ENCODE measurements at places on chromosomes 1 and 21.
A peak's percentile ranks its signal among the peaks of the same experiment; 100 is the strongest.

DNA sequence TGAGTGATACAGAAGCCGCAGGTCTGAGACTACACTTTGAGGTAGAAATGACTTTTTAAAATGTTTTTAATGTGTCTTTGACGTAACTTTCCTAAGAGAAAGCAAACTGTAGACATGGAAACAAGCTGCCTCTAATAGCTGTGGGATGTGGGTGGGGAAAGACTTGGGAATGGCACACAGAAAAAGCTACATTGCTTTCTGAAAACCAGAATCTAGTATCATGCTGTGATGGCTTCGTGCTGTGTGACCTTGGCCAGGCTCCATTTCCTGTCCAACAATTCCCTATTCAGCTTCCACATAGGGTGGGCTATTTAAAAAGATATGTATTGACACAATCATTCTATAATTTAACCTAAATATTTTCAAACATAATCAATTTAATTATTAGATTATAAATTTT, 909.1 kb downstream of the NCAM2 start:
- H3K4me3 ChIP-seq: no peak overlapping the region
- no peaks in the 10 kb centered on the region for H3K27me3 ChIP-seq
- no peaks in the 10 kb centered on the region for H3K4me1 ChIP-seq
- no peak overlapping the region for H3K27ac ChIP-seq

GRCh38 chr21:38319781-38320180, 63.0 kb downstream of the KCNJ15 start:
- no peak for DNase-seq
- H3K36me3 ChIP-seq: no peaks in the 10 kb centered on the region
- H3K27me3 ChIP-seq: no peaks in the 10 kb centered on the region
- H3K4me3 ChIP-seq: no peak overlapping the region
- H3K27ac ChIP-seq: no peak overlapping the region
- H3K4me1 ChIP-seq: peaks cover 16% of the 10 kb centered on the region

- no peak for DNase-seq
- H3K27me3 ChIP-seq: no peaks in the 10 kb centered on the region
- peaks cover 4% of the 10 kb centered on the region for H3K4me1 ChIP-seq
- H3K36me3 ChIP-seq: no peaks in the 10 kb centered on the region
Observed at GRCh38 chr1:28378906-28379305, 9.4 kb downstream of the PHACTR4 start.

DNA sequence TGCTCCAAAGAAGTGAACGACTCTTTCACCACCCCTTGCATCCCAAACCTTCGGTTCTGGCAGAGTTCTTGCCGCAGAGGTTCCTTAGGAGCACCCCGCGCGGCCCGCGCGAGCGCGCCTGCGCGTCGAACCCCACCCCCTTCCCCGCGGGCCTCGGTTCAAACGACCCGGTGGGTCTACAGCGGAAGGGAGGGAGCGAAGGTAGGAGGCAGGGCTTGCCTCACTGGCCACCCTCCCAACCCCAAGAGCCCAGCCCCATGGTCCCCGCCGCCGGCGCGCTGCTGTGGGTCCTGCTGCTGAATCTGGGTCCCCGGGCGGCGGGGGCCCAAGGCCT, at the start of gene C1orf56:
Gene C1orf56, plus strand, starts transcription at position 161 of the 334 bp plus-strand sequence. Its CDS starts 97 bp downstream, at position 258.
- H3K4me3 ChIP-seq: peak within 1 kb of the TSS; percentile 84
- peaks cover 17% of the 10 kb centered on the region for H3K36me3 ChIP-seq
- DNase-seq: peak; percentile 56
- no peaks in the 10 kb centered on the region for H3K27me3 ChIP-seq

GRCh38 chr1:6424619-6425593, at the start of gene ESPN:
ESPN (plus strand) TSS chr1:6424776; CDS start chr1:6424956, 180 bp downstream.
- no peak within 1 kb of the TSS for H3K27ac ChIP-seq
- H3K36me3 ChIP-seq: no peaks in the 10 kb centered on the region
- H3K4me3 ChIP-seq: peak within 1 kb of the TSS; percentile 33
- H3K27me3 ChIP-seq: peaks cover 46% of the 10 kb centered on the region
- no peak for DNase-seq
- peaks cover 34% of the 10 kb centered on the region for H3K4me1 ChIP-seq

DNA sequence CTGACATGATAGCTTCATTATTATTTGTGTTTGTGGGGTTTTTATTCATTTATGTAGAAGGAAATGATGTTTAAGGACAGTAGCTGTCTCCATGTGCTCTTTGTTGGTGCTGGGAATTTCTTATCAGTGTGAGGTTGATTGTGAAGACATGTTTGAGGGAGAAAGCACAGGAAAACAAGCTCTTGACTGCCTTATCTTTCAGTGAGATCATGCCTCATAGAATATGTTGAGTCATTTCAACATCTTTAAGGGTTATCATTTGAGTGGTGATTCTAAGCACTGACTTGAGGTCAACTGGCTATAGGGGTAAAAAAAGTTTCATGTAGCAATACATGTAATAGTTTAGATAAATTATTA, 405.1 kb upstream of the ADAMTS5 start:
- H3K27me3 ChIP-seq: no peaks in the 10 kb centered on the region
- DNase-seq: no peak
- no peak overlapping the region for H3K27ac ChIP-seq
- no peaks in the 10 kb centered on the region for H3K36me3 ChIP-seq
- H3K4me3 ChIP-seq: no peak overlapping the region

- no peak overlapping the region for H3K27ac ChIP-seq
- no peak overlapping the region for H3K4me3 ChIP-seq
- H3K36me3 ChIP-seq: no peaks in the 10 kb centered on the region
- no peaks in the 10 kb centered on the region for H3K4me1 ChIP-seq
- H3K27me3 ChIP-seq: no peaks in the 10 kb centered on the region
Observed at GRCh38 chr1:14165371-14165801, 433.1 kb upstream of the KAZN start.

- H3K36me3 ChIP-seq: no peaks in the 10 kb centered on the region
- H3K27ac ChIP-seq: no peak overlapping the region
- DNase-seq: no peak
Observed at GRCh38 chr1:42133390-42133789, 19.8 kb upstream of the GUCA2B start.

DNA sequence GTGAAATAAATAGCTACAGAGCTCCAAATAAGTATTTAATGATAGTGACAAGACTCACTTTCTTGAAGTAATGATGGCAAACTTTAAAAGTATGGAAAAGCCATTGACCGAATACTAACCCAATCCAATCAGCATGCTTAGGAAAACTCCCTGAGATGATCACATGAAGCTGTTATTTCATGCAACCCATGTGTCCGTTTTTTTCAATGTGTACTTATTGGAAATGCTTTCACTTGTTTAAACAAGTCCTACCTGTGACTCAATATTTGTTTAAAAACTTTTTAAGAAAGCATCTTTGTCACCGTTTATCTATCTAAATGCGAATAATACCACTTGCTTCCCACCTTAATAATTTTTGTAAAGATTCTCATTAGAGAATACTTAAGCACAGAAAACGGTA, 185.8 kb downstream of the NRIP1 start:
- H3K36me3 ChIP-seq: no peaks in the 10 kb centered on the region
- no peak overlapping the region for H3K27ac ChIP-seq
- no peaks in the 10 kb centered on the region for H3K4me1 ChIP-seq
- no peak overlapping the region for H3K4me3 ChIP-seq
- H3K27me3 ChIP-seq: no peaks in the 10 kb centered on the region
- no peak for DNase-seq

DNA sequence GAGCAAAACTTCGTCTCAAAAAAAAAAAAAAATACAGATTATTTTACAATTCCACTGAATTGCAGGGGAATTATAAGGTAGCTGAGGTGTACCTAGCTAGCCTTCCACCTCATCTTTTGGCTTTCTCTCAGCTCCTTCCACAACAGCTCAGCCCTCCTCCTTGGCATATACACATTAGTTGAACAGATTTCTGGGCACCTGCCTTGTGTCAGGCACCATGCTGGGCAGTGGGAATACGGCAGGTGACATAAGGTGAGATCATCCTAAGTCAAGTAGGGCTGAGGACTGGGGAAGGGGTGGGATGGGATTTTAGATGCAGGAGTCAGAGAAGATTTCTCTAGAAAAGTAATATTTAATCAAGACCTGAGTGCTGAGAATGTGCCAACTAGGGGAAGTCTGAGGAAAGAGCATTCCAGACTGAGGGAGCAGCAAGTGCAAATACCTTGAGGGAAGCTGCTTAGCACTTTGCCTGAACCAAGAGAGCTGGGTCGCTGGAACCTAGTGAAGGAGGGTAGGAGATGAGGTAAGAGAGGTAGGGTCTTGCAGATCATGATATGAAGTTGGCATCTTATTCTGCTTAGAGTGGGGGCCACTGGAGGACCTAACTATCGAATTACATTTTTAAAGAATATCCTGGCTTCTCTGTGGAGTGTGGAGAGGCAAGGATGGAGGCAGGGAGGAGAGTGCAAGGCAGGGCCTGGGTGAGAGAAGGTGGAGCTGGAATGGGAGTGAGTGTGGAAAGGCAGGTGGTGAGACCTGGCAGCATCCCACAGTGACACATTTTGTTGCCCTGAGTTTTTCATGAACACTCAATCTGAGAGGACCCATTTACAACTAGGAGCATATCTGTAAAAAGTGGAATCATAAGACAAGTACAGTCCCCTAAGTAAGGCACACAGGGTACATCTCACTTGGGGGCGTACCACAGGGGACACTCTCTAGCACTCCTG, 28.2 kb downstream of the LAMC2 start:
- no peak overlapping the region for H3K4me3 ChIP-seq
- no peak overlapping the region for H3K27ac ChIP-seq
- peaks cover 6% of the 10 kb centered on the region for H3K27me3 ChIP-seq

GRCh38 chr1:233905416-233906051, 1.1 kb downstream of the SLC35F3 start:
- peaks cover 42% of the 10 kb centered on the region for H3K27me3 ChIP-seq
- no peak overlapping the region for H3K4me3 ChIP-seq
- no peak overlapping the region for H3K27ac ChIP-seq
- DNase-seq: no peak

DNA sequence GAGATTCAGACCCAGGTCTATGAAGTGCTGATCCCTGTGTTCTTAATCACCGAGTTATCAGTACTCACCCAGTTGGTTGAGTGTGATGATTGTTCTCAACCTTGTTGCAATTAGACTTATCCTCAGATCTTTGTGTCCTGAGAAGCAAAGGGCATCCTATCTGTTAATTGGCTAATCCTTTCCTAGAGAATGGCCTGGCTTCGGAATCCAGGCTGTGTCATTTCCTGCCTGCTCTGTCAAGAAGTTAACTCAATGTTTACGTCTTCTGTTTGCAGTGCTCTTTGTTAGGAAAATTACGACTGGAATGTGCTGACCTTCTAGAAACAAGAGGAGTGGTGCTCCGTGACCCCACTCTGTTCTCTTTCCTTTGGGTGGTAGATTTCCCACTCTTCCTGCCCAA, 14.7 kb downstream of the GAS5 start:
- H3K27me3 ChIP-seq: no peaks in the 10 kb centered on the region
- no peak overlapping the region for H3K4me3 ChIP-seq
- no peaks in the 10 kb centered on the region for H3K4me1 ChIP-seq
- H3K27ac ChIP-seq: no peak overlapping the region

DNA sequence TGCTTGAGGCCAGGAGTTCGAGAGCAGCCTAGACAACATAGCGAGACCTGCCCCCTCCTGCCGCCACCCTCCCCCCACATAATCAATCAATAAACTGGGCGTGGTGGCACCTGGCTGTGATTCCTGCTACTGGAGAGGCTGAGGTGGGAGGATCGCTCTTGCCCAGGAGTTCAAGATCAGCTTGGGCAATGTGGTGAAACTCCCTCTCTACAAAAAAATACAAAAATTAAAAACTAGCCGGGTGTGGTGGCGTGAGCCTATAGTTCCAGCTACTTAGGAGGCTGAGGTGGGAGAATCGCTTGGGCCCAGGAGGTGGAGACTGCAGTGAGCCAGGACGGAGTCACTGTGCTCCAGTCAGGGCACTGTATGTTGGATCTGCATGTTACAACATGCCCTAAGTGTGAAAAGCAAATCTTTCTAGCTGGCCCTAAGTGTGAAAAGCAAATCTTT, 7.0 kb upstream of the MDM4 start:
- H3K4me3 ChIP-seq: no peak overlapping the region
- no peaks in the 10 kb centered on the region for H3K27me3 ChIP-seq
- peaks cover 43% of the 10 kb centered on the region for H3K4me1 ChIP-seq
- H3K36me3 ChIP-seq: no peaks in the 10 kb centered on the region
- H3K27ac ChIP-seq: no peak overlapping the region

GRCh38 chr1:51969038-51969705, 21.3 kb downstream of the RAB3B start:
- no peaks in the 10 kb centered on the region for H3K36me3 ChIP-seq
- DNase-seq: no peak
- H3K4me1 ChIP-seq: no peaks in the 10 kb centered on the region
- H3K27ac ChIP-seq: no peak overlapping the region
- no peaks in the 10 kb centered on the region for H3K27me3 ChIP-seq

DNA sequence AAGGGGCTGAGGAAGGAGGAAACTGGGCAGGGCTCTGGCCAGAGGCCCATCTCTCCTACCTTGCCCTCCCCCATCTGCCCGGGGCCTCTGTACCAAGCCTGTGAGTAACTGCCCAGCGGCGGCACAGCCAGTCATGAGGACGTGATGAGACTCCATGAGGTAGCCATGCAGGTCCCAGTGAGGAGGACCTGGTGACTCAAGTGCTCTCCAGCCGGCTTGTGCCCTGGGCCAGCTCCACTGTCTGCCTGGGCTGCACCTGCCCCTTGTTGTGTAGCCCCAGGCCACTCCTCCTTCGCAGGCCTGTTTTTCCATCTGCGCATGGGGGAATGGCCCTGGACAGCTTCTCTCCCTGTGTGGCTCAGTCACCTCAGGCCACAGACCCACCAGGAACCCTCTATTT, 42.0 kb upstream of the PADI1 start:
- no peaks in the 10 kb centered on the region for H3K27me3 ChIP-seq
- H3K4me1 ChIP-seq: no peaks in the 10 kb centered on the region
- H3K36me3 ChIP-seq: no peaks in the 10 kb centered on the region
- no peak for DNase-seq

DNA sequence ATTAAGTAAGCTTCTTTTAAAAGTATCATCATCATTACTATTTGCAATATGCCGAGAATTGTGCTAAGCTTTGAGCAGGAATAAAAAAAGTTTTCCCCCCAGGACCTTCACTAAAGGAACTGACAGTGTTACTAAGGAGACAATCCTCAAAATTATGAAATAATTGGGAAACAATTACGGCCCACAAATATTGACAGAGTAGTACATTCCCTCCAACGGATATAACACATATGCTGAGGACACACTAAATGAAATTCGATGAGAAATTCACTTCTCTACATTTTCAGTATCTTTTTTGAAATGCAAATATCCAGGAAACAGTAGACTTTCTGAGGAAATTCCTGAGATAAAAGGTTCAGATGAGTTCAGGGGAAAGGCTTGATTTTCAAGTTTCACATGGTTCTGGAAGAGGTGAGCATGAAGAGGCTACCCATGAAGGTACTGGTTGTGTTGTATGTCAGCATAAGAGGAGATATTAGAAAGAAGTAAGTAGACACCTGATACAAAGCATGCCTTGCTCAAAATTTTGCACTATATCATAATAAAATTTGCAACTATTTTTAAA, 171.2 kb upstream of the NR5A2 start:
- H3K27ac ChIP-seq: no peak overlapping the region
- no peaks in the 10 kb centered on the region for H3K27me3 ChIP-seq
- H3K36me3 ChIP-seq: no peaks in the 10 kb centered on the region
- H3K4me3 ChIP-seq: no peak overlapping the region
- no peak for DNase-seq
- H3K4me1 ChIP-seq: no peaks in the 10 kb centered on the region

GRCh38 chr1:88685259-88685620, 1.2 kb downstream of the PKN2 start:
- no peak for DNase-seq
- no peaks in the 10 kb centered on the region for H3K27me3 ChIP-seq
- peaks cover 15% of the 10 kb centered on the region for H3K4me1 ChIP-seq
- H3K27ac ChIP-seq: peak overlapping the region; percentile 92
- H3K4me3 ChIP-seq: peak overlapping the region; percentile 95

Data from CD4-positive, alpha-beta T cell (primary cell).